Coronary artery (tissue), 2 donors: ENCODE measurements at places on chromosomes 12 and 14.

- no peak for DNase-seq
These were observed 388.0 kb downstream of the VRK1 start for GRCh38 chr14:97185186-97185585.

DNA sequence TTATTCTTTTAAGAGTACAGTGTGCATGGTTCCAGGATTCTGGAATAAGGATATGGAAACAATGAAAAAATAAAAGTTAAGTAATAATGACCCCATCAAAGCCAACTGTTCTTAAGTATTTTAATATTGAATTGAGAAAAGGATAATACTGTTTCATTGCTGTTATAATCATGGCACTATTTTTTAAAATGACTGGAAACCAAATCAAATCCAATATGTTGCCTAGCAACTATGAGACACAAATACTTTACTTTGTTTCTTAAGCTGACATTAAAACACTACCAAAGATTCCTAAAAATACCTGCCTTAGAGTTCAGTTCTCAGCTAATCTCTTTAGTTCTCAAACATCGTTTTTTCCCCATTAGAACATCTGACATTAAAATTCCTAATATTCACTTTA lies 66.4 kb upstream of the OTOGL start:
- DNase-seq = no peak

GRCh38 chr12:30329281-30329680 lies 366.4 kb downstream of the IPO8 start:
- no peak for DNase-seq

DNA sequence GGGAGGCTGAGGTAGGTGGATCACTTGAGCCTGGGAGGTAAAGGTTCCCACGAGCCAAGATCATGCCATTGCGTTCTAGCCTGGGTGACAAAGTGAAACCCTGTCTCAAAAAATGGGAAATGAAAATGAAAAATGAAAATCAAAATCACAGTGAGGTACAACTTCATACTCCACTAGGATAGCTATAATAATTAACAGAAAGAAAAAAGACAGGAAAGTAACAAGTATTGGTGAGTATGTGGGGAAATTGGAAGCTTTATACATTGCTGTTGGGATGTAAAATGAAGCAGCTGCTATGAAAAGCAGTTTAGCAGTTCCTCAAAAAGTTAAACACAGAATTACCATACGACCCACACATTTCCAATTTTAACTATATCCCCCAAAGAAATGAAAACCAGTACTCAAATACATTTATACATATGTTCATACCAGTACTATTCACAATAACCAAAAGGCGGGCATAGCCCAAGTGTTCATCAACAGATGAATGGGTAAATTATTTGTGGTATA lies 22.2 kb downstream of the SGPP1 start:
- DNase-seq = no peak

DNA sequence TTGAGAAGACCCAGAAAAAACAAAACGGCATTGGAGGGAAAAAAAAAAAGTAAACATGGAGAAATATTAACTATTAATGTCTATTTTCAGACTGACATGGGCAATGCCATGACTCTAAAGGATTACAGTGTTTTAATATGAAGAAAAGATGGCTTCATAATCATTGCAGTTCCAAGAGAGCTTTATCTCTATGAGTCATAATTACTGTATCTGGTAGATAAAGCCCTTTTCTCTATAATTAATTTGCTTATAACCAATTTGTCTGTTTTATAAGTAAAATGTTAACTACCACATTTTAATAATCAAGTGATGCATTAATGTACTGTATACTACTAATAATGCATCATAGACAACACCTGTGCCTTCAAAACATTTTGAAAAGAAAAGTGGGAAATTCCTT lies 59.7 kb downstream of the CLIP1 start:
- DNase-seq = no peak
